H7 (cell line): ENCODE measurements at places on chromosomes 2 and 18. TPM values are rescaled to one million over a fixed set of nuclear protein-coding genes. Genes with fewer than 3 reads are reported as not detected.

Gene SLC11A1
- not detected in 2 replicates for total RNA-seq

Gene ARMC9
- 25.0 and 33.6 TPM in 2 replicates for total RNA-seq

Gene CACNB4
- 0.83 and 1.7 TPM in 2 replicates for total RNA-seq

Gene ITGB6
- total RNA-seq, result not detected in 2 replicates

Gene ANO7
- total RNA-seq, result 2.0 and 4.0 TPM in 2 replicates

Gene UBXN4
- total RNA-seq, result 56.5 and 59.7 TPM in 2 replicates

Gene TXNDC2
- total RNA-seq, result not detected in 2 replicates

Gene FAP
- not detected in 2 replicates for total RNA-seq

Gene SDC1
- 27.2 and 38.5 TPM in 2 replicates for total RNA-seq

Gene C2orf66
- not detected in 2 replicates for total RNA-seq

Gene ALLC
- not detected in 2 replicates for total RNA-seq

Gene CASP10
- total RNA-seq, result 5.1 and 5.4 TPM in 2 replicates

Gene BCL2
- 0.81 and 1.8 TPM in 2 replicates for total RNA-seq

Gene NETO1
- total RNA-seq, result 9.9 and 15.9 TPM in 2 replicates

Gene ITGA4
- total RNA-seq, result 1.6 and 2.2 TPM in 2 replicates

Gene COA5
- total RNA-seq, result 19.7 and 28.6 TPM in 2 replicates

Gene BOLA3
- total RNA-seq, result 63.3 and 77.2 TPM in 2 replicates

Gene LOXHD1
- total RNA-seq, result 0.03 and 0.07 TPM in 2 replicates

Gene MROH2A
- total RNA-seq, result not detected in 2 replicates

Gene TEX44
- total RNA-seq, result not detected in 2 replicates

Gene SETBP1
- 1.8 and 3.3 TPM in 2 replicates for total RNA-seq

Gene SPATA3
- total RNA-seq, result not detected in 2 replicates

Gene SERPINB4
- total RNA-seq, result not detected in 2 replicates

Gene ALPP
- total RNA-seq, result 0.15 and 0.69 TPM in 2 replicates

Gene EFHD1
- total RNA-seq, result 3.8 and 4.3 TPM in 2 replicates

Gene TGFA
- 0.87 and 1.3 TPM in 2 replicates for total RNA-seq

Gene CXCR1
- total RNA-seq, result not detected in 2 replicates

Gene TMEM169
- 0.42 and 1.1 TPM in 2 replicates for total RNA-seq

Gene TSPYL6
- not detected in 2 replicates for total RNA-seq

Gene LAMA1
- 17.2 and 17.5 TPM in 2 replicates for total RNA-seq

Gene TLX2
- total RNA-seq, result not detected in 2 replicates

Gene SNED1
- total RNA-seq, result 0.52 and 1.1 TPM in 2 replicates
